PC-3 (cell line): ENCODE measurements at places on chromosomes 2 and 18. TPM values are rescaled to one million over a fixed set of nuclear protein-coding genes. Genes with fewer than 3 reads are reported as not detected.
A peak's percentile ranks its signal among the peaks of the same experiment; 100 is the strongest.

GRCh38 chr18:32420084-32420750 is 50.5 kb downstream of the GAREM1 start:
- no peak for DNase-seq

GRCh38 chr2:146997945-146998344 is 846.9 kb upstream of the ACVR2A start:
- peak; percentile 61 for DNase-seq

GRCh38 chr2:32436150-32436549 is 79.3 kb downstream of the BIRC6 start:
- no peak for DNase-seq

Gene UGT1A4
- not detected in 2 replicates for total RNA-seq
